ENCODE measurements at places on chromosomes 2 and 18.

DNA sequence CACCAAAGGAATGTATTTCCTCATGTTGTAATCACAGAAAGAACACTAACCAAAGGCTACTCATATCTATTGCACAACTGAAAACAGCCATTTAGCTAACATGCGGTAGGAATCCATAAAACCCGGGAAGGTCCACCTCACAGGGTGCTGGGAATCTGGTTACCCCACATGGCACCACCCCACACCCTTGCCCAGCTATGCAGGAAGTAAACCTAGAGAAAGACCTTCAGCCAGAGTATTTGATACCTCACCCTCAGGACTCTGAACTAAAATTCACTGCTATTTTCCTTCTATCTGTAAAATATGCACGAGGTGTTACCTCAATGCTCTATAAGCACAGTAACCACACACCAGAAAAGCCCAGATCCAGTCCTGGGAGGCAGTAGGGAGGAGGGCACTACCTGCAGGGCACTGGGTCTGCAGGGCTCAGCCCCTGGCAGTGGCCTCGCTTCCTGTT is 45.8 kb downstream of the PTPN2 start:
- DNase-seq, result no peak

DNA sequence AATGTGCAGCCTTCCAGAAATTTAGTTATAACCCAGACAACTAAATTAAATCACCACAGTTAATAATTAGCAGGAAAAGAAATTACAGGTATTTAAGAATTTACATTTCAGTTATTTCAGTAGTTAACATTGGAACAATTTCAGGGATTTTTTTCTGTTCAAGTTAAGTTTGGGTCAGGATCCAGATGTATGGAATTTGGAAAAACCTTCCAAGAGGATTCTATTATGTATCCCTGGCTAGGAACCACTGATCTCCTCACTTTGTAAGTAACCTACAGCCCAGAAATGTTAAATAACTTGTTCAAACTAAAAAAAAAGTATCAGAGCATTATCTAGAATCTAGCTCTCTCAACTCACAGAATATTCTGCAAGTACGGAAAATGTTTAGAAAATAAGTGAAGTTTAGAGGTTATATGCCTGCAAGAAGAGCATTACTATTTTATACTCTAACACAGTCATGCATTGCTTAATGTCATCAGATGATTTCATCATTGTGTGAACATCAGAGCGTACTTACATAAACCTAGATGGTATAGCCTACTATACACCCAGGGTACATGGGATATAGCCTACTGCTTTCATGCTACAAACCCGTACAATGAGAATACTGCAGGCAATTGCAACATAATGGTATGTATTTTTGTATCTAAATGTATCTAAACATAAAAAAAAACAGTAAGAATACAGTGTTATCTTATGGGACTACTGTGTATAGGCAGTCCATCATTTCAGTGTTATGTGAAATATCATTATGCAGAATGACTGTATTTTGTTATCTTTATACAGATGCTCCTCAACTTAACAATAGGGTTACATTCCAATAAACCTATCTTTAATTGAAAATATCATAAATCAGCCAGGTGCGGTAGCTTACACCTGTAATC is 6.1 kb downstream of the NCKAP1 start:
- no peak for DNase-seq

DNA sequence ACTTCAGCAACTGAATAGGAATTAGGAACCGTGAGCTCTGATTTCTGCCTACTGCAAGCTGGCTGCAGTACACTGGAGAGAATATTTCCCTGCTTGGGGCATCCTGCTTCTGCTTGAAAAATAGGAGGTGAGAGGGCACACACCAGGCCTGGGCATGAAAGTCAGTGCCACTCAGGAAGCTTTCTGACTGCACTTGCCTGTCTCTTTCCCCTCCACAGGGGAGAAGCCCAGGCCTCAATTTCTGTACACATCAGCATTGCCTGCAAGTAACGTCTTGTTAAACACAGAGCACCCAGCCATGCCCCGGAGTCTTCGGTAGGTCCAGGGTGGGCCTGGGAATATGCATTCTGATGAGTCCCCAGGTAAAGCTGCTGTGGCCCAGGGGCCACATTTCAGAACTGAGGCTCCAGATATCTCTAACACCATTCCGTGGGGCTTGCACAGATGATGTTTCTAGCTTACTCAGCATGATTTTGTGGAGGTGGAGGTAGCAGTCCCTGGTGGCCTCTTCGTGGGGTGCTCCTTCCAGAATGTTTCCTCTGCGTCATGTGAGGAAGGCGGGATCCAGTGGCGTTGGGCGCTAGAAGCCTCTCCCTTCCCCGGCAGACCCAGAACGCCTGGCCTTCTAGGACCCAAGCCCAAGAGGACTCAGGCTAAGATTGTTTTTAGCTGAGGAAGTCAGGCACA is 114.1 kb downstream of the ZBTB7C start:
- no peak for DNase-seq

DNA sequence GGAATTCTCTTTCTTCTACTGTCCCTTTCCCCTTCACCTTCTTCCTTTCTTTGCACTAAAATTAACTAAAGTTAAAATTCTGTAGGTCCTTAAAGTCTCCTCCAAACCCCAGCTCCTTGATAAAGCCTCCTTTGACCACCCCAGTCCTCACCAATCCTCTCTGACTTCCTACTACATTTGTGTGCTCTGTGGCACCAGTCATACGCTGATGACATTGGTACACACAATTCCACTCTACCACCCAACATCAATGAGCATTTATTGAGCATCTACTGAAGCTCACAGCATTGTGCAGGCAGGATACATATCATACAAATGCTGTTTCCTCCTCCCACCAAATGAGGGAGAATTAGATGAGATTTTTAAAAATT is 4.5 kb upstream of the SP5 start:
- no peak for DNase-seq

- no peak for DNase-seq
These were observed 39.0 kb upstream of the NEDD4L start for GRCh38 chr18:58005011-58005410.

GRCh38 chr2:67873916-67874315 is 188.9 kb downstream of the C1D start:
- no peak for DNase-seq

- DNase-seq, result peak; percentile 37
These were observed 48.2 kb upstream of the PAPOLG start for GRCh38 chr2:60707750-60708371.

GRCh38 chr2:240739797-240740196 is 48.1 kb downstream of the AQP12A start:
- no peak for DNase-seq

DNA sequence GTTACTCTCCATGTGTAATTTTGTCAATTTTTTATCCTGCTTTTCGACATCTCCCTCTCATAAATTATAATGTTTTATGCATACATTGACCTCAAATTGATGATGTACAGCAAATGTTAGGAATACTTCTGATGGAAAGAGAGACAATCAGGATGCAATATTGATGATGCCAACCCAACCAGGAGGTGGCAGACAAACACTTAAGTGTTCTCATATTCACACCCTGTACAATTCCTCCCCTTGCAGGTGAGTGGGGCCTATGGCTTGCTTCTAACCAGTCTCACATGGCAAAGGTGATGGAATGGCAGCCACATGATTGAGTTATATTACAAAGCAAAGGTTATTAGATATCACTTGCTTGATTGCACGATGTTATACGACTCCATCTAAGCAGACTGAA is 594.3 kb upstream of the REG3G start:
- no peak for DNase-seq

GRCh38 chr2:127563458-127564428 is 28.3 kb downstream of the MYO7B start:
- no peak for DNase-seq

DNA sequence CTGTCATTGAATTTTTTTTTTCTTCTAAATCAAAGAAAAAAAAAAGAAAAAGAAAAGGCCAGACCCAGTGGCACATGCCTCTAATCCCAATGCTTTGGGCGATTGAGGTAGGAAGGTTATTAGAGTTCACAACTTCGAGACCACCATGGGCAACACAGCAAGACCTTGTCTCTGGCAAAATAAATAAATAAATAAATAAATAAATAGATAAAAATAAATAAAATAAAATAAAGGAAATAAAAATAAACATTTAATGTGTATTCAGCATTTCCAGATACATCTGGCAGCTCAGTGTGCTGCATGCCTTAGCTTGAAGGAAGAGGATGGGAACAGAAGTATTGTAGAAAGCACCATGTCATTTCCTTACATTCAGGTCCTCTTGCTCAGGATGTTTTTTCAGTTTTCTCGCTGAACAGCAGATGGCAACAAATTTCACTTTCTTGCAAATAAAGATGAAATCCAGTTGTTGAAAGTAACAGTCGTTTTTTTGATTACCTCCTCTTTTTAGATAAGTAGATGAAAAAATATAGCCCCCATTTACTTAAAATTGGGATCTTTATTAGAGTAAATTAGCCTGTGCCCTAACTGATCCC is 25.7 kb upstream of the FAM178B start:
- peak; percentile 78 for DNase-seq

GRCh38 chr2:120289221-120289906 is 36.7 kb downstream of the RALB start:
- DNase-seq, result no peak

- peak; percentile 24 for DNase-seq
These were observed 204.8 kb downstream of the KLHL29 start for GRCh38 chr2:23589739-23590138.

DNA sequence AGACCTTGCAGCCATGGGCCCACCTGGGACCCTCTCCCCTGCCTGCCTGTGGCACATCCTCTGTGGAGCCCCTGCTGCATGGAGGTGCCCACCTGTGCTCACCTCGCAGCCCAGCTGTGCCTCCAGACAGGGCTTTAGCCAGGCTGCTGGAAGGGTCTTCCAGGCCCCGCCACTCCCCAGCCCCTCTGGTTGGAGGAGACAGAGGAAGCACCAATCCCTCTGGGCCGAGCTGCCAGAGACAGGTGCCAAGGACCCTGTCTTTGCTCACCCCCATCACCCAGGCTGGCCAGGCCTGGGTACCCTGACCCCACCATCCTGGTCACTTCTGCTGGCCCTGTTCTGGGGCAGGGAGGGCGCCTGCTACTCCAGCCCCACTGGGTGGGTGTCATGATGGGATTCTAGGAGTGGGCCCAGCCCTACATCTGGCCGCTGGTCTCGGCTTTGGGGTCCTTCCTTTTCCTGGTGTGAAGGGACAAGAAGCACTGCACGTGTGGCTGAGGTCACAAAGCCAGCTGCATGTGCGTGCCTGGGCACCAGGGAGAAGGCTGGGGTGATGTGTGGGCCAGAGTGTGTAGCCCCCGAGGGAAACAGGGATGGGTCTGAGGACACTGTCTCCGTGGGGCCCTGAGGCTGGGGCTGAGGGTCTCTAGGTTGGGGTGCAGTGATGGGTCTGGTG is 9.3 kb upstream of the NEU4 start:
- DNase-seq, result no peak

DNA sequence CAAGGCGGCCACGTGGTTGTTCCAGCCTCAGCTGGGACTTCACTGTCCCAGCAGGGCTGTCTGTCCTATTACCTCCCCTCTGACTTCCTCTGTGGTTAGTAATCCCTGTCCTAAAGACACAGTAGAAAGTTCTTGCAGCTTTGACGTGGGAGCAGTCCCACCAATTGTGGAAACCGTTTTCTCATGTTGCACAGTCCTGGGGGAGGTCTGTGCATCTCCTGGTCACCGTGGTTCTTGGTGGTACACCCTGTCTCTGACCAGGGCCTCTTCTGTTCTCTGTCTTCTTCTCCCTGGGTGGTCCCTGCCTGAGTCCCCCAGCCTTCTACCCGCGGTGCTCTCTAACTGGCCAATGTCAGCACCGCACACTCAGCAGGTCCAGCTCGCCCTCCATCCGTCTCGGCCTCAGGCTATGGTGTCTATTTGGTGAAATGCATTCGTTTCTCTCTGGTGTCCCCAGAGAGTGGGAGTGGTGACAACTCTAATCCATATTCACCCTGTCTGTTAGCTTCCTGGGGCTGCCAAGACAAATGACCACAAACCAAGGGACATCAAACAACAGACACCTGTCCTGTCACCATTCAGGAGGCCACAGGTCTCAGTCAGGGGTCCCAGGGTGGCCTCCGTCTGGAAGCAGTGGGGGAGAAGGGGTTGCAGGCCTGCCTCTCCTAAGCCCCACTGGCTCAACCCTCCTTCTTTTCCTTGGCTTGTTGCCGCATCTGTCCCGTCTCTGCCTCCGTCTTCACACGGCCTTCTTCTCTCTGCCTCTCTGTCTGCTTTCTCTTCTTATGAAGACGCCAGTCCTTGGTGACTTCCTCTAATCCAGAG is 99.8 kb downstream of the SH3BP4 start:
- no peak for DNase-seq

All from NCI-H1694 (cell line).